ENCODE measurements at places on chromosomes 2 and 18.

GRCh38 chr2:29455200-29455860, 340.1 kb downstream of the CLIP4 start:
- DNase-seq: no peak

- no peak for DNase-seq
Measured at GRCh38 chr2:129803032-129803431, 176.4 kb upstream of the RAB6C start.

GRCh38 chr2:50255931-50256330, 776.0 kb downstream of the NRXN1 start:
- DNase-seq: no peak

DNA sequence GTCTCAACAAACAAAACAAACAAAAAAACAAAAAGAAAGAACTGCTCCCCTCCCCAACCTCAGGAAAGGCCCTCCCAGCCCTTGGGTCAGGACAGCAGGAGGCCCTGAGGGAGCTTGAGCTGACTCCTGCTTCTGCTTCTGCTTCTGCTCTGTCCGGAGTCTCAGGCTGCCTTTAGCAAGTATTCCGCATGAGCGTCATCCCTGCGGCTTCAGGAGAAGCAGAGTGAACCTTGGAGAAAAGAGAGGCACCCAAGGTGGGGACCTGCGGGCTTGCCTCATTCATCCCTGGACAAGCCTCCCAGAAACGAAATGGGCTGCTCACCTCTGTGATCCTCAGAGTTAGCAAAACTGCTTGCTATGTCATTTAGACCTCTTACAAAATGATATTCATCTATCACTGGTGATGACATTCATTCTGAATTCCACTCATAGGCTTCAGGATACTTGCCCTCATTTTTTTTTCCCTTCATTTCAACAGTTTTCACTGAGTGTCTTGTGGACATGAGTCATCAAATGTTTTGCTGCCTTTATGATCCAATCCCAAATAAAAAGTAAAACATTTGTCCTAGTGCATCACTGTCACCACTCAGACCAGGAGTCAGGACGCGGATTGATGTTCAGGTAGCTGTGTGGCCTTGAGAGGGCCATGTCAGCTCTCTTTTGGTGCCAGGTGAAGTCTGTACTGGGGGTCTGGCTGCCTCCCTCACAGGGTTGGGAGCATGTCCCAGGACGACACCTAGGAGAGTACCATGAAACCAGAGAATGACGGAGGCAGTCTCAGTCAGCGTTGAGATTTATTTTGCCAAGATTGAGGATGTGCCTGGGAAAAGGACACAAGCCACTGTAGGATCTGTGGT, 51.7 kb downstream of the IMPA2 start:
- DNase-seq: no peak

GRCh38 chr2:3639653-3640052, 18.3 kb upstream of the ALLC start:
- no peak for DNase-seq

- no peak for DNase-seq
Measured at GRCh38 chr2:191638079-191638801, 39.7 kb upstream of the NABP1 start.

Measured in activated T-helper 1 cell treated with anti-CD3 and anti-CD28 coated beads, Interleukin-2, amount 50 U/mL, for 16 hours (primary cell).